Eye (tissue), 1 donor: ENCODE measurements at places on chromosomes 6 and 20.

- DNase-seq = no peak
Measured at GRCh38 chr20:5513975-5514516, 197.3 kb upstream of the PROKR2 start.

- peak; percentile 13 for DNase-seq
Measured at GRCh38 chr6:48474830-48475229, 363.8 kb upstream of the PTCHD4 start.

DNA sequence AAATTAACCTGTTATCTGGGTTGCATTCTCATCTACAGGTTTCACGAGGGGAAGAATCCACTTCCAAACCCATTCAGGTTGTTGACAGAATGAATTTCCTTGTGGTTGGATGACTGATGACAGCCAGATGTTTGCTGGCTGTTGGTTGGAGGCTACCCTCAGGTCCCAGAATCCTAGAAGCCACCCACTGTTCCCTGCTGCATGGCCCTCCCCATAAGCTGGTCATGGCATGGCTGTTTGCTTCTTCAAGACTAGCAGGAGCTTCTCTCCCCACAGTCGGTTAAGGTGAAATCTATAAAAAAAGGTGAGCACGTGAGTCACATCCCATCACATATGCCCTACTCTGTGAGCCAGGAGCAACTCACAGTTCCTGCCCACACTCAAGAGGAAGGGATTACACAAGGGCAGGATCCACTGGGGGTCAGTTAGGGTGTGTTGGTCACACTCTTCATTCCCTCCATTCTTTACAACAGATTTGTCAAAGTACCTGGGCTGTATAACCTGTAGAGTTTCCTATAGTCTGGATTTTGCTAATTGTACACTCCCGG, 19.5 kb upstream of the RPS10 start:
- DNase-seq = no peak

DNA sequence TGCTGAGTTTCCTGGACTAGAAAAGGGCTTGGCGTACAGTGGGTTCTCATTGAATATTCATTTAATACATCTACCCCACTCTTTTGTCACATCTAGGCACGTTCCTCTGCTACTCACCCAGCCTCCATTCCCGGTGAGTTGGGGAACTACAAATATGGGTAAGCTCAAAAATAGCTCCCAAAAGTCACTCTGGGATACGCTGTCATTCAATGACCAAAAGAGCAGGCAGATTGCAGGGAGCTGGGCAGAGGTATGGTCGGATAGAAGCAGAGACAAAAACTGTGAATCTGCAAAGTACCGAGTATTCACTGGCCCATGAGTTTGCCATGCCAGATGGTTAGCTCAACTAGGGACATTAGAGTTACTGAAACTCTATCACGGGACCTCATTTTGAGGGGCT, 103.9 kb upstream of the SASH1 start:
- no peak for DNase-seq

DNA sequence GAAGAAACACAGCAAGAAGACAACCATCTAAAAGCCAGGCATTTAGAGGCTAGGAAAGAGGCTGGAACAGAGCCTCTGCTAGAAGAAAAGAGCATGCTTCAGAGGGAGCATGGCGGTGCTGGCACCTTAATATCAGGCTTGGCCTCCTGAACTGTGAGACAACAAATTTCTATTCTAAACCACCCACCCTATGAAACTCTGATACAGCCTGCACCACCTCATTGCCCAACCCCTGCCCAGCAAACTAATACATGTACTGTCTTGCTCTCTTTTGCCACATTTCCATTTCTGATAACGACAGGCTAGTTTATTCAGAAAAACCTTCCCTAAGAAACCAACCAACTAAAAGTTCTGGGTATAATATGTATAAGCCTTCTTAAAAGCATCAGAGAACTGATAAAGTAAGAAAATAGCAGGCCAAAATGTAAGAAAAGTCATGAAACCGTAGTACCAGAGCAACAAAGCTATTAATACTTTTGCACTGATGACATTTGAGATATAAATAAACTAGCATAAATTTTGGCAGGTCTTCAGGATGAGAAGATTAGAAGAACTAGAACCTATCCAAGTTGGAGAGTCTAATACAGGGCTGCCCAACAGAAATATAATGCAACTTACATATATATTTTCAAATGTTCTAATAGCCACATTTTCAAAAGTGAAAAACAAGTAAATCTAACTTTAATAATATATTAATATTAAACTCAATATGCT, 184.7 kb upstream of the HSF2 start:
- no peak for DNase-seq

GRCh38 chr6:7960848-7961247, 50.3 kb upstream of the TXNDC5 start:
- DNase-seq = no peak

DNA sequence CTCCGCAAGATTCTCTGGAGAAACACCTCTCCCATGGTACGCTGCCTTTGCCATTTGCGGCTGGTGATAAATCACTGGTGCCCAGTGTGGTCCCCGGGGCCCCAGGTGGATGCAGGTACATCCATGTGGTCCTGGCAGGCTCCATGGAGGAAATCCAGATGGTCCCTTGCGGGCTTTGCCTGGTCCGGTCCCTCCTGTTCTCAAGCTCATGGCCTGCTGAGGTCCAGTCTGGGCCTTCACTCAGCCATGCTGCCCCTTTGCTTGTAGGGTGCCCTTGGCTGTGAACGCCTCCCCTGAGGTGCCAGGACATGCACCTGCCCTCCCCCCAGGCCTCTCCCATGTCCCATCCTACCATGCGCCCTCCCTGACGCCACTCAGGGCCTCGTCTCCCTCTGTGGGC, 21.2 kb upstream of the DACT2 start:
- no peak for DNase-seq

- DNase-seq = no peak
Measured at GRCh38 chr20:237489-237888, 10.4 kb downstream of the DEFB129 start.

- DNase-seq = no peak
Measured at GRCh38 chr6:142822842-142823241, 122.1 kb downstream of the HIVEP2 start.

DNA sequence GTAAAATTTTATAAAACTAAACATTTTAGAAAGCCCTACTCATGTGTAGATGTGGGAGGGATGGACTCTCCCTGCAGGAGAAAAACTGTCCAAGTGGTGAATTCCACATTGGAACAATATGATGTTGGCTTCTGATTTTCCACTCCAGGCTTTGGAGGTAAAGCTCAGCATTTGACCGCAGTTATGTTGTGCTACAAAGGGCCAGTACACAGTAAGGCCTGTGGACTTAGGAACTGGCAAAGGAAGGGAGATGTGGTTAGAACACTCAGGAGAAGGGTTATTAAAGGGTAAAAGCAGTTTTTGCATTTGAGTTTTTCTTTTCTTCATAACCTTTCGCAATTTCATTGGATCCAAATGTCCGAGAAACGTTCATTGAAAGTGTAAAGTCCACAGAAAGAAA, 150.3 kb upstream of the SASH1 start:
- DNase-seq = no peak

DNA sequence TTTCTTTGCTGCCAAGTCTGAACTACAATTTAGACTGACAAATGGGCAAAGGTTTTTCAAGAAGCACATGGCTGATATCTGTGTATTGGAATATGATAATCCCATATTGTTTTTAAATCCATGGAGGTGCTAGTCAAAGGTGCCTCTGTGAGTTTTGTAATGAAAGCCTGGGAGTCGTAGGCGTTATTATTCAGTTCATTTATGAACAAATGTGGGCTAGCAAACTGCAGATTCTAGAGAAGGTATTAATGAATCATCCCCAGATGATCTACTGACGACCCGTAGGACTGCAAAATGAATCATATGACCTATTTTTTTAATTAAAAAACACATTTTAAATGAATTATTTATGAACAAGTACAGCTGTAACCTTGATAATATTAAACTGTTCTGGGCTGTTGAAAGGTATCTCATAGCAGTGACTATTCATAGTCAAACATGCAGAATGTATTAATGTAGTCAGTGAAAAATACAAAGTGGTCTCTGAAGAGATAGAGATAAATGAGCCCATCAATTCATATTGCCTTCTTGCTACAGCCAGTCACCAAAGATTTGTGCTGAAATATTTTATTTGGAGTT, 1317.8 kb upstream of the MAP3K7 start:
- no peak for DNase-seq

DNA sequence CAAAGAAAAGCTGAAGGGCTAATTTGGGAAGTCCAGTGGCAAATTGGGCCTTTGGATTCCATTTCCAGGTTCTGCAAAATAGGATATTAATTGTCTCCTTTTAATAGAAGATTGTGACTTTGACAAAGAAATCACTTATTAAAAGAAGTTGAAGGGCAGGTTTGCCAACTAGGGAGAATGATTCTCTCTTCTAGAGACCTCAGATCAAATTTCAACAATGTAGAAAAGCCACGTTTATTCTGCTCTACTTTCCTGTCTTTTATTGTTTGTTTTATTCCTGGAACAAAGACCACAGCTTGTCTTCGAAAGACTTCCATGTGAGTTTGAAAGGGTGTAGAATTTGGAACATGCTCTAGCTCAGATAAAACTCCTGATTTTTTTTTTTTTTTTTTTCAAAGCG, 65.5 kb upstream of the PRL start:
- DNase-seq = peak; percentile 46

GRCh38 chr20:47062226-47062890, 167.7 kb downstream of the EYA2 start:
- no peak for DNase-seq

- DNase-seq = no peak
Measured at GRCh38 chr6:24330137-24330732, 27.6 kb downstream of the DCDC2 start.

DNA sequence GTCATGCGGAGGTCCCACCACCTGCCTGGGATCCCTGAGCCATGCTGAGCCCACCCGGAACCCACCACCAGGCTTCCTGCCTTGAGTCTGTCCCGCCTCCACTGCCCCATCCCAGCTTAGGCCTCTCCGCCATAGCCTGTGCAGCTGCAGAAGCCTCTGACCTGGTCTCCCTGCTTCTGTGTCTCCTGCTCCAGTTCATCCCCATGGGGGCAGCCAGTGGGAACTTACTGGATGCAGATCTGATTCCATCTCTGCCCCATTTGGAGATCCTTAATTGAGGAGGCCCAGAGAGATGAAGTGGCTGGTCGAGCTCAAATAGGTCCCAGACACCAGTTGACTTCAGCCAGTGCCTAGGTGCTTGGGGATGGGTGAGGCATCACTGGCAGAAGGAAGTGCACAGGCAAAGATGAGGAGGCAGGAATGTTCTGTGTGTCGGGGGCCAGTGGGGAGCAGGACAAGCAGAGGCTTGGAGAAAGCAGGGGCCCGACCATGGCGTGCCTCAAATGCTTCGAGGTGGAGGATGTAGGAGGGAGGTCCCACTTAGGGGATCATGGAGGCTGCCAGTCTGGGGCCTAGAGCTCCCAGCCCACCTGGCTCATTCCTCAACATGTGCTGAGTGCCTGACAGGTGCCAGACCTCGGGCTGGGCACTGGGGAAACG, 112.8 kb downstream of the TOX2 start:
- DNase-seq = no peak

DNA sequence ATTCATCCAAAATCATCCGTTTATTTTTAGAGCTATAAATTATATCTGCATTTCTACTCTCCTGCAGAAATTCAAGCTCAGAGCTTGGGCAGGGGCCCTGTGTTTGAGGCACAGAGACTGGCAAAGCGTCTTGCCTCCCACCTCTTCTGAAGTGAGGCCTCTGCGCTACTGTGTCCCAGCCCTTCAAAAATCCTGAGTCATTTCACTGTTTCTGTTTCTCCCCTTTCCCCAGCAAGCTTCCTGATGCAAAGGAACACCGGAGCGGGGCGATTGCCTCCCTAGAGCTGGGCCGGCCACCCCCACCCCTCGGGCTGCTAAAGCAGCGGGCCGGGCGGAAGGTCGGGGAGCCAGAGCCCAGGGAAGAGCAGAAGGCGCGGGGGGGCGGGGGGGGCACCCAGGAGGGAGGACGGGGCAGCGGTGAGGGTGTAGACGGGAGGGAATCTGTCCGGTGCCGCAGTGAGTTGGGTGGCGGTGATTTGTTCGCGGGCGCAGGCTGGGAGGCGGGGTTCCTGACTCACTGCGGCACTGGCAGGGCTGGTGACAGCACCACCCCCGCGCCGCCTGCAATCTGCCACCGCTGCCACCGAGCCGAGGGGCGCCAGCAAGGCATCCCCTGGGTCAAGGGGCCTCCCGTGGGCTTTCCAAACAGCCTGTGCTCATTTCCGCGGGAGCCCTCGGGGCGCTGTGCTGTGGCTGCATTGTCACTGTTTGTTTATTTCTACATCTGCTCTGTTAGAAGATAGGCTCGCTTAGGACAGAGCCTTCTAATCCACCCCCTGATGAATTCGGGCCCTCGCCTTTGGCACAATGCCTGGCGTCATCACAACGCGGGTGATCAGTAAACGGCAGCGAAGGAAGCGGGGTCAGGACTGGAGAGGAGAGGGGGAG, 46.5 kb upstream of the SNAP25 start:
- DNase-seq = peak; percentile 73

DNA sequence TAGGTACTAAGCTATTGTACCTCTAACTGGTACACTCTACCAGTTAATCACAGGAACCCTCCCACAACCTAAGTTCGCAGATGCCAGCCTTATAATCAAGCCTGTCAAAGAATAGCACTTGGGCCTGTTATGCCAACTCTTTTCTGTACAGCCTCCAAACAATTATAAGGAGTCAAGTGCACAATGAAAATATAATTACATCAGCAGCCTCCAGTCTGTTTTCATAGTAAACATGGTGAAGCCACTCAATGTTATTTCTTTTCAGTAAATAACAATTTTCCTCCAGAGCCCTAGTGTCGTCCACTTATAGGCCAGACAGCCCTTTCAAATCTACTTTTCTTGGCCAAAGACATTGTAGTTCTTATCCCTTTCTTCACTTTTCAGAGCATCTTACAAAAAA, 82.7 kb upstream of the CARMIL1 start:
- DNase-seq = no peak
